ENCODE measurements at places on chromosomes 4 and X.

GRCh38 chrX:130561930-130562329, 160.1 kb downstream of the RBMX2 start:
- H3K36me3 ChIP-seq, result no peaks in the 10 kb centered on the region
- no peaks in the 10 kb centered on the region for H3K4me1 ChIP-seq
- H3K27ac ChIP-seq, result no peak overlapping the region
- H3K27me3 ChIP-seq, result no peaks in the 10 kb centered on the region

GRCh38 chr4:89021062-89021461, 35.9 kb downstream of the FAM13A start:
- no peak for DNase-seq
- H3K27ac ChIP-seq, result no peak overlapping the region
- H3K4me1 ChIP-seq, result no peaks in the 10 kb centered on the region

- no peaks in the 10 kb centered on the region for H3K27me3 ChIP-seq
- no peak overlapping the region for H3K27ac ChIP-seq
- DNase-seq, result no peak
- H3K36me3 ChIP-seq, result no peaks in the 10 kb centered on the region
Observed at GRCh38 chr4:103372002-103372558, 173.9 kb upstream of the CENPE start.

DNA sequence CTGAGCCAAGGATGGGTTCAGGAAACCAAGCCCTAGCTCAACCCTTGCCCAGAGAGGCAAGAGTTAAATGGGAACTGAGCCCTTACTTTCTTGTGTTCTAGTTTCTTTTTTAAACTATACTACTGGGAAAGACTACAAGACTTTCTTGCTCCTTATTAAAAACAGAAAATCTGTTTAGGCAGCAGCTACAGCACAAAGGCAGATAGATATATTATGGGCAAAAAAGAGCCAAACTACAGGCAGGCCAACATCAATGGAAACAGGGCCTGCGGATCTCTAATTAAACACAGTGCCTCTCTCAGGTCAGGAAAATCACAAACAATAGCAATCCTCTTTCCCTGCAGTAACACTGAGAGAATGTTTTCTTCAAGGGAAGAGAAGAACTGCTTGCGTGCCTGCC, 226.0 kb downstream of the LDB2 start:
- no peaks in the 10 kb centered on the region for H3K4me1 ChIP-seq
- no peaks in the 10 kb centered on the region for H3K27me3 ChIP-seq
- no peak overlapping the region for H3K27ac ChIP-seq
- no peaks in the 10 kb centered on the region for H3K36me3 ChIP-seq
- no peak for DNase-seq
- H3K4me3 ChIP-seq, result no peak overlapping the region

GRCh38 chr4:79852305-79852730, 220.7 kb downstream of the ANTXR2 start:
- no peak overlapping the region for H3K4me3 ChIP-seq
- H3K36me3 ChIP-seq, result no peaks in the 10 kb centered on the region
- H3K27ac ChIP-seq, result no peak overlapping the region
- H3K4me1 ChIP-seq, result no peaks in the 10 kb centered on the region

GRCh38 chrX:53312946-53313727, 31.8 kb upstream of the IQSEC2 start:
- H3K36me3 ChIP-seq, result no peaks in the 10 kb centered on the region
- H3K27ac ChIP-seq, result no peak overlapping the region
- DNase-seq, result peak; percentile 50
- H3K4me3 ChIP-seq, result no peak overlapping the region
- H3K4me1 ChIP-seq, result peaks cover 5% of the 10 kb centered on the region
- no peaks in the 10 kb centered on the region for H3K27me3 ChIP-seq

GRCh38 chr4:14539246-14539645, 463.0 kb upstream of the CPEB2 start:
- no peaks in the 10 kb centered on the region for H3K36me3 ChIP-seq
- no peak for DNase-seq
- no peak overlapping the region for H3K4me3 ChIP-seq
- H3K27ac ChIP-seq, result no peak overlapping the region

GRCh38 chrX:42491137-42491907, 286.6 kb downstream of the PPP1R2C start:
- no peak overlapping the region for H3K4me3 ChIP-seq
- H3K27me3 ChIP-seq, result no peaks in the 10 kb centered on the region
- H3K4me1 ChIP-seq, result no peaks in the 10 kb centered on the region
- no peak for DNase-seq
- no peak overlapping the region for H3K27ac ChIP-seq

DNA sequence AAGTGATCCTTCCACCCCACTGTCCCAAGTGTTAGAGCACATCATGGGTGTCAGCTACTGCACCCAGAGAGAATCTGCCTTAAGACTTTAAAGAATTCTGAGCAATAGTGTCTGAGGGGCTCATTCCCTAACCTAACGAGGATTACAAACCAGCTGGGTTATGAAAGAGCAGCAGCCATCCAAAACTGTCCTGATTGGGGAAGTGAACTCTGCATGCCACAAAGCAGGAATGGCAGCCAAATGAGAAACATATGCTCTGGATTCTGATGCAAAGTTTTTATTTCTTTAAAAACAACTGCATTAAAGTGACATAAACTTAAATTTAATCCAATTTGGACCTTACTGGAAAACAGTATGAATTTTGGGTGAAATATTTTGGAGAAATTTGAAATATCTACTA, 103.2 kb downstream of the ANXA3 start:
- H3K27me3 ChIP-seq, result no peaks in the 10 kb centered on the region
- H3K27ac ChIP-seq, result no peak overlapping the region
- H3K4me1 ChIP-seq, result peaks cover 26% of the 10 kb centered on the region
- DNase-seq, result no peak
- no peak overlapping the region for H3K4me3 ChIP-seq
